ENCODE measurements at places on chromosomes 7 and 10.

DNA sequence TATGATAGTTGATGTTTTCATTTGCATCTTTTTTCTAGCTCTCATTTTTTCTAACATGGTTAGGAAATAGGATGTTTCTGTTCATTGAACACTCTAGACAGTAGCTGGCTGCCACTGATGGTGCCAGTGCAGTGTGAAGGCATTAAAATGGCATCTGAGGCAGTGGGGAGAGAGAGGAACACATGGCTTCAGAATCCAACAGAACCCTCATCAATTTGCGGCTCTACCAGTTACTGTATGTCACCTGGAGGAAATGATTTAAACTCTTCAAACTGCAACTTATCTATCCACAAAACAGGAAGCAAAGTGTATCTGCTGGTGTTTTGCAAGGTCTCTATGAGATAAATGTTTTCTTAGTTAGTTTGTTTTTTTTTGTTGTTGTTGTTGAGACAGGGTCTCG lies 305.2 kb upstream of the PRKCQ start:
- no peak for DNase-seq

DNA sequence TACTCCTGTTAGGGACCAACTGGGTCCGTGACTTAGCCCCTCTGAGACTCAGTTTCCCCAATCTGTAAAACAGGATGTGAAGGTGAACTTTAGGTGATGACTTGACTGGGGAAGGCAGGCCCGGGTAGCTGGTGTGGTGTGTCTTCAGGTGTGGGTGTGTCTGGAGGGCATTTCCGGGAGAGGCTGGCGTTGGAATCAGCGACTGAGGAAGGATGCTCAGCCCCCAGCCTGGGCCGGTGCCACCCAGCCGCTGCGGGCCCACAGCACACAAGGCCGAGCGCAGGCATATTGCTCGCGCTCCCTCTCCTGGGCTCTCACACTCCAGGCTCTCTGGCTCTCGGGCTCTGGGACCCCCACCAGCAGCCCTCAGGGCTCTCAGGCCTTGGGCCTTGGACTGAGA lies 31.7 kb upstream of the CNPY1 start:
- no peak for DNase-seq

DNA sequence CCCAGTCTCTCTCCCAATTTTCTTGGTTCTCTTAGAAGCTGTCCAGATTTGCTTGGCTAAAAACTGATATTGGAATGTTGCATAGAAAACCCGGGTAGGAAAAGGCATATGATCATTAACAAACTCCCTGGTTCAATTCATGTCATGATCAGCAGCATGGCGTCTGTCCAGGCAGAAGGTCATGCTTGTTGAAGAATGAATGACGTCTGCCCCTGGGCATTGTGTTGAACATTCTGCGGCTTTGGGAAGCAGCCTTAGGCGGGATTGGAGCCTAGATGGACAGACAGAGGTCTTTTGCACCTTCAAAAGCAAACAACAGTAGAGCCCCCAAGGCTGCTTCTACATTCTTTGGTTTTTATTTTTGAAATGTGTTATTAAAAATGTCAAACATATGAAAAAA lies 7.7 kb upstream of the MINDY3 start:
- DNase-seq, result no peak

DNA sequence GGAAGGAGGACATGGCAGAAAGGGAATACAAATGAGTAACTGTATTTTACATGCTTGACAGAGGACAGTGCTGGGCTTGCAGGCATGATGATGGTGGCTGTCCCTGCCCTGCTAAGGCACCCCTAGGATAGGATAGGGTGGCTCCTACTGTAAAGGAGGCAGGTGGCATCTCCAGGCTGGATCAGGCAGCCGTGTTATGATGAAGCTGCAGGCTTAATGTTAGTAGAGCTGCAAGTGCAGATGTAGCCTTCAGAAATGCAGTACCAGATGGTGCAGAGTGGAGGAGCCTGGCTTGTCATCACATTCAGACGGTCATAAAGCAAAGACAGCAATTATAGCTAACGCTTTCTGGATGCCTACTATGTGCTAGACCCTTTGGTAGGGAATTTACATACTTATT lies 287.9 kb upstream of the PODXL start:
- DNase-seq, result no peak

DNA sequence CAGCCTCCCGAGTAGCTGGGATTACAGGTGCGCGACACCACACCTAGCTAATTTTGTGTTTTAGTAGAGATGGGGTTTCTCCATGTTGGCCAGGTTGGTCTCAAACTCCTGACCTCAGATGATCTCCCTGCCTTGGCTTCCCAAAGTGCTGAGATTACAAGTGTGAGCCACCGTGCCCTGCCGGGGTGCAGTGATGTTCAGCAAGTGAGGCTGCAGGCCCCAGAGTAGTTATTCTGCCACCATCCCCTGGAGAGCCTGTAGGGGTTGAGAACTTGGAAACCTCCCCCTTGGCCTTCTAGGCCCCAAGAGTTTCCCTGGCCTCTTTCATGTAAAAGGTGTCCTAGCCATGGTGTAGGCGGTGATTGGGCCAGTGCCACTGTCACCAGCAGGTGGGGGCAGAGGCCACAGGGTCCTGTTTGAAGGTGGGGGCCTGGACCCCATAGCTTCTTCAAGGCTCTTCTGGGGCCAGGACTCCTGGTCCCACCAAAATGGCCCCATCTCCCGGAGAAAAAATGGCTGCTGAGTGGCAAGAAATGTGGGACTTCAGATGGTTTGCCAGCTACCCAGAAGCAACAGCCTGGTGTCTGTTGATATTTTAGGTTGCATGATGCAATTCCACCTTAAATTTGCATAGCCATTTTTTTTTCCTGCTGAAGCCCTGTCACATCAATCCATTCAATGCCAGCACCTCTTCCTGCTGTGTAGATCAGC lies 25.5 kb upstream of the INMT start:
- no peak for DNase-seq

DNA sequence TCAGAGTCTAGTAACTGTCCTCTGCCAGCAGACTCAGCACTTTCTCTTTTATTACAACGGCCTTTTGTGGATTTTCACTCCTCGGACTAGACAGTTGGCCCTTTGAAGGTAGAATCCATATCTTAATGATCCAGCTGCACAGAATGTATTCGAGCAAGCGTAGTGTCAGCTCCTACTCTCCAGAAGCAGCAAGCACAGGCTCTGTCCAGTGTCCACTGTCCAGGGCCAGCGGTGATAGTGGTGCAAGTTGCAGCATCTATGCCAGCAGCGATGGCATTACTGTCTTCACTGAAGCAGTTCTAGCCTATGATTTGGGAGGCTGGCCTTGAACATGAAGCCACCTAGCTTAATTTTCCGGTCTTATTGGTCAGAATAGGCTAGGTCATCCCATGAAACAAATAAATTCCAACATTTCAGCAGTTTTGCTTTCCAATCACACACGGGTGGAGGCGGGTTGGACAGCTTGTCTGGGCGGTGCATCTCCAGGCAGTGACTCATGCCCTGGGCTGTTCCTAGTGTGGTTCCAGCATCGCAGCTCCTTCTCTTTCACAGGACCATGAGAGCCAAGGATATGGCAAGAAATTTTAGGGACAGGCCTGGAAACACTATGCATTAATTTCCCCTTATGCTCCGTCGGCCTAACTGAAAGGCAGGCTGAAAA lies 108.6 kb upstream of the KCNMA1 start:
- DNase-seq, result peak; percentile 87
